ENCODE measurements at places on chromosomes 16 and 17.

DNA sequence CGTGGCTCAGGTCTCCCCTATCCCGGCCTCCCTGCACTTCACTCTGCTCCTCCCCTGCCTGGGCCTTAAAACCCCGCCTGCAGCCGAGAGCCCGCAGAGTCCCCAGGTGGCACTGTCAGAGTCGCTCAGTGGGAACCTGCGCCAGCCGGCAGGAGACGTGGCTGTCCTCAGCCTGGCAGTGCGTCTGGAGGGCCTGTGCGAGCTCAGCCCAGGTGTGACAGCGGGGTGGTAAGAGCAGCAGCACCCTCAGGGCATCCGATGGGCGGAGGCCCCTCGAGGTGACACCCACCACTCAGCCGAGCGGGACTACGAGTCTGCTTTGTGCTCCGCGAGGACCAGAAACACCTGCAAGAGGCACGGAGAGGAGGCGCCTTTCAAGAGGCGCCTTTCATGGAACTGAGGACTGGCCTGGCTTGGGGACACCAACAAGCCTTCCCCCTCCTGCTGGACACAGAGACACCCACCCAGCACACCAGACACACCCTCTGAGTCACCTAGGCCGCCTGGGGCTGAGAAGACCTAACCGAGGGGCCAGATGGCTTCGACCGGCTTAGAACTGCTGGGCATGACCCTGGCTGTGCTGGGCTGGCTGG is at the start of gene CLDN9:
Gene CLDN9, plus strand, starts transcription at position 96 of the 593 bp plus-strand sequence. Its CDS starts 440 bp downstream, at position 536.
- DNase-seq, result no peak

DNA sequence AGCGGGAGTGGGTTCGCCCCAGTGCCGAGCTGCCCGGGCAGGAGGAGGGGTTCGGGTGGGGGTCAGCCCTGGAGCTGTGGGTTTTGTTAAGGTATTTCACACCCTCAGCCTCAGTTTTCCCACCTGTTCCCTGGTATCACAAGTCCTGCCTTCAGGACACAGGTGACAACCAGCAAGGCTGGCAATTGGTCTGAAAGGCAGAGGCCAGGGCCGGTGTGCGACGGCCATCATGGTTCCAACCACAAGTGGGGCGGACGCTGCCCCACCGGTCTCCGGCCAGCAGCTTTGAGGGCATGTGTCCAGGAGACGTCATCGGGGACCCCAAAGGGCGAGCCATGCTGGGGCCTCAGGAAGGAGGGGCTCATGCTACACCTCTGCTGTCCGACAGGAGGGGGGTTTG is 10.8 kb downstream of the ZNF469 start:
- no peak for DNase-seq

DNA sequence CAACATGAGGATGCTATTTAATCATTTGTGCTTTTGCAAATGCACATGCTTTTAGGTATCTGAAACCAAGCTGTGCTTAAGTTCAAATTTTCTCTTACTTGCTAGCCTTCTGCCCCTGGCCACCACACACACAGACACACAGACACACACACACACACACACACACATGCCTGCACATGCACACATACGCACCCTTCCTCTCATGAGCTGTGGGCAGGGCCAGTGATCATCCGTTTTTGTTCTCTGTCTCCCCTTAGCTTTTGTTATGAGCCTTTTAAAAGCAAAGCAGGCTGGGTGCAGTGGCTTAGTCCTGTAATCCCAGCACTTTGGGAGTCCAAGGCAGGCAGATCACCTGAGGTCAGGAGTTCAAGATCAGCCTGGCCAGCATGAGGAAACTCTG is 34.2 kb downstream of the CD300LF start:
- no peak for DNase-seq

DNA sequence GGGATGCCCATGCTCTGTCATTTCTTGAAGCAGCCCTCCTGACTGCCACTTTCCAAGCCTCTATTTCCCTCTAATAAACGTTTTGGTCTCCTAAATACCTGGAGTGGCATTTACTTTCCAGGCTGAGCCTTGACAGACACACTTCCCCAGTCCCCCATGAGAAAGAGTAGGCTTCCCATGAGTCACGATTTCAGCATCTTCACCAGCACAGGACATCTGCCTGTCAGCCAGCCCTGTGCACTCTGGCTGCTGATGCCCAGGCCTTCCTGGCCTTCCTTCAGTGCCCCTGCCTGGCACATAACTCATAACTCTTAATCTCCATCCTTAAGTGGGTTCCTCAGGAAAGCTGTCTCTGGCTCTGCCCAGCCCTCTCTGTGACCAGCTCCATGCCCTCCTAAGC is 30.8 kb upstream of the GAS7 start:
- DNase-seq, result no peak

- DNase-seq, result no peak
These were observed 1.2 kb downstream of the RPS15A start for GRCh38 chr16:18788828-18789514.

DNA sequence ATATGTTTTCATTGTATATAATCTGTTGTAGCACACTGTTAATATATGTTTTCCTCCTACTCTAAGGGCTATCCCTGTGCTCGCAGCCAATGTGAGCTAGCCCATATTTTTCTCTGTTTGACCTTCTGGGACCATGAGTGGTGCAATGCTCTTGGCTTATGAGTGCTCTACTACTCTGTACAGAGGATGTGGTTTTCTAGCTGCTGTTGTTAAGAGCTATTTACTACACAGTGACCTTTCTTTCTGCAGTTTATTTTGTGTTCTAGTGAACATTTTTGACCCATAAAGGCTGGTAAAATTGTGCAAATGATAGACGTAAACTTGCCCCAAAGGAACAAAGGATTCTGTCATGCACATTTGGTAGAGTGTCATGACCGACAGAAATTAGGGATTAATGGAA is 84.1 kb upstream of the CPHXL start:
- DNase-seq, result no peak

- DNase-seq, result no peak
These were observed 6.7 kb downstream of the RPUSD1 start for GRCh38 chr16:781346-782010.

DNA sequence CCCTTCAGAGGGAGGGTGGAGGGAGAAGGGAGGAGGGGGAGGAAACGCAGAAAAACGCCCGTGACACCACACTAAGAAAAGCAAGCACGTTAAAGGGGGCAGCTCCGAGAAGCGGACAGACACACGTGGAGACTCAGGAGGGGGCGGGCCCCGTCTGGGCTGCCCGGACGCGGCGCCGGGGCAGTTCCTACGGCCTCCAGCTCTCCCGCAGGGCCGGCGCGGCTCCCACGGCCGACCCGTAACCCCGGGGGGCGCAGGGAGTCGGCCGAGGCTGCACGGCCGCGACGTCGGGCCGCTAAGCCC is 362 bp downstream of the KLHDC4 start:
- no peak for DNase-seq

DNA sequence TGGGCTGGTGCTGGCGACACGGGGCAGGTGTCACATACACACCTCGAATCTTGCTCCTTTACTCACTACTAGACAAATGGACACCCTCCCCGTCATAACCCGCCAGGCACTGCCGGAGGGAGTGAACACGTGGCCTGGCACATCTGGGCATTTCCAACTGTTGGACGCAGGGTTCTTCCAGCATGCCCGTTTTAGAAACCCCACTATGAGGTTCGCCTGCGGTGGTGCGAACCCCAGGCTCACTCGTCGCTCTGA is 6.8 kb upstream of the CEP131 start:
- no peak for DNase-seq

Measured in AML-193 (cell line).